ENCODE measurements at places on chromosomes 4 and X. TPM values are rescaled to one million over a fixed set of nuclear protein-coding genes. Genes with fewer than 3 reads are reported as not detected.

GRCh38 chrX:117543885-117544284 is 572.7 kb downstream of the KLHL13 start:
- DNase-seq = no peak

DNA sequence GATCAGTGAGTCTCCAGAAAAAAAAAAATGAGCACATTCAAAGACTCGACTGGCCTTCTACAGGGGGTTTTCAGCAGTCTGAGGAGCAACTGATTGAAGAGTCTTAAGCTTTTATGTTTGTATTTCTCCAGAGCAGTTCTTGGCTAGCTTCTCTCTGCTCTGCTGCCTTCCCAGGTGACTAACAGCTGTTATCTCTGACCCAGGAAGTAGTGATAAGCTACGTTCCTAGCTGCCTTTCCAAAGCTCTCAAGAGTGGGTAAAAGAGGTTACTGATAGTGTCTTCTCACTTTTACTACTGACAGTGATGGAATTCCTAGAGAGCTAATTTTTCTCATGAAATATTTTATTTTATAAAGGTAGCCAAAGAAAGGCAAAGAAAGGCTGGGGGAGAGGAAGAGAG is 66.6 kb downstream of the ENOX2 start:
- DNase-seq = no peak

TAF7L gene
- total RNA-seq = not detected

USP26 gene
- total RNA-seq = not detected

CT45A8 gene
- total RNA-seq = not detected

IL21 gene
- not detected for total RNA-seq

All from NCI-H460 (cell line).